ENCODE measurements at places on chromosomes 4 and X. TPM values are rescaled to one million over a fixed set of nuclear protein-coding genes. Genes with fewer than 3 reads are reported as not detected.

Gene GNRHR
- 1.8 TPM for polyA plus RNA-seq

- peaks cover 6% of the 10 kb centered on the region for H3K4me1 ChIP-seq
- H3K27ac ChIP-seq = peak overlapping the region; percentile 54
- DNase-seq = no peak
- H3K4me3 ChIP-seq = no peak overlapping the region
- H3K27me3 ChIP-seq = peaks cover 2% of the 10 kb centered on the region
These were observed 159.9 kb upstream of the MAMLD1 start for GRCh38 chrX:150203248-150203645.

GRCh38 chrX:74514384-74514783 lies 93.1 kb downstream of the SLC16A2 start:
- no peak overlapping the region for H3K4me3 ChIP-seq
- peak; percentile 18 for DNase-seq
- no peak overlapping the region for H3K27ac ChIP-seq
- H3K36me3 ChIP-seq = no peaks in the 10 kb centered on the region

DNA sequence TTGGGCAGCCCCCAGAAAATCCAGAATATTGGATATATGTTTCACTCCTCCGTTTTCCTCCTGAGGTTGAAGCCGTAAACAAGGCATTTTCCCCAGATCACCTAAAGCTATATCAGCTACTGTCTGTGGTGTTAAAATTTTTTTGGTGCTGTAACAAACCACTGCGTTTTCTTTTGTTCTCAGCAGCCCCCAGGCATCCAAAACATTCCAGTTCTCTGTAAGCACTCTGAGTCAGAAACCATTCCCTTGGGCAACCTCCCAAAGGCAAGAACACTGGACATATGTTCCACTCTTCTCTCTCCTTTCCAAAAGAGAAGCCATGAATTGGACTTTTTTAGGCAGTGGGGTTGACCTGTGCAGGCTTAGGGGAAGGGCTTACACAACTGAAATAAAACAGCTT lies 310.9 kb downstream of the MID1IP1 start:
- DNase-seq = no peak
- H3K36me3 ChIP-seq = no peaks in the 10 kb centered on the region
- no peak overlapping the region for H3K4me3 ChIP-seq

GRCh38 chr4:93384887-93385286 lies 443.7 kb upstream of the ATOH1 start:
- H3K36me3 ChIP-seq = no peaks in the 10 kb centered on the region
- no peak overlapping the region for H3K27ac ChIP-seq
- no peaks in the 10 kb centered on the region for H3K27me3 ChIP-seq
- H3K4me1 ChIP-seq = no peaks in the 10 kb centered on the region
- no peak overlapping the region for H3K4me3 ChIP-seq

Gene FAM236A
- polyA plus RNA-seq = not detected

DNA sequence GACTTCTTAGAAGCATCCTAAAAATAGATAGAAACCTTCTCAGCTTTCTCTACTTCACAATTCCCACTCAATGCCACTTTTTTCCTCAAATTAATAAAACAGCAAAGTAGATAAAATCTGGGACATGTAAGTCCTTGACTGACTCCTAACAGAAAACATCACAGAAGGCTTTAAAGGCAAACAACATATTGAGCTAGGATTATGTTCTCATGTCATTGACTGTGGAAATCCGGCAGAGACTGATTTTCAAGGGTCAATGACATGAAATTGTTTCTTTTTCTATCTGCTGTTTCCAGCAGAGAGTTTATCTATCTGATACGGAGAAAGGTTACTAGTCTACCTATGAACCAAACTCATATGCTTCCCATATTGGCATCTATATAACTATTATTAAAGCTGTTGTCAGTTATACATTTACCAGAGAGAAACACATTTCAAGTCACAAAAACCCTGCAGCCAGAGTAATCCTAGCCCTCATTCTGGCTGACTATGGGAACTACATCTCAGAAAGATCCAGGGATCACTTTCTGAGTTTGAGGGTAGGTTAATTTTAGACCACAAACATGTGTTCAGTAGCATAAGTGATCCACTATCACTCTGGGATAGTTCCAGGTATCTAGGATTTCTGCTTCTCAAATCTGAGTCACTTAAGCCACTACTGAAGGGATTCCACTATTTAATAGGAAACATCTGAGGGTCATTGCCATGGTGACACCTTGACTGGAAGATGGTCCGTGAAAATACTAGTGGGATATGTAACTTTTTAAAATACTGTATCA lies 147.6 kb downstream of the PPP3CA start:
- no peak for DNase-seq
- no peaks in the 10 kb centered on the region for H3K36me3 ChIP-seq
- H3K27ac ChIP-seq = peak overlapping the region; percentile 22
- H3K4me1 ChIP-seq = no peaks in the 10 kb centered on the region
- no peak overlapping the region for H3K4me3 ChIP-seq

DNA sequence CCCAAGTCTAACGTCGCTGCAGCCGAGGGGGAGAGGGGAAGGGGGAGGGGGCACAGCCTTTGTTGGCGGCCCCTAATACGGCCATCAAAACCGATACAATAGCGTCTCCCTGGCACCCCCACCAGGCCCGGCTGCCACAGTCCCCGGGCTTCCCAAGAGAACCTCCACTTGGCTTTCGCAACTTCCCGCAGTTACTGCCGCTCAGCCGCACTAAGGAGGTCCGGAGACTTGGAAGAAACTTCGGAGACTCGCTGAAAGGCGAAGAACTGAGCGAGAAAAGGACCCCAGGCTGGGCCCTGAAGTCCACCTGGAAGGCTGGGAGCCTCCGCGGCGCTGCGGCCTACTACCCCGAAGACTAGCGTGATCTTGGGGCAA lies 2.8 kb downstream of the NKX6-1 start:
- H3K4me1 ChIP-seq = peaks cover 32% of the 10 kb centered on the region
- H3K27me3 ChIP-seq = peaks cover 91% of the 10 kb centered on the region
- H3K27ac ChIP-seq = no peak overlapping the region
- no peak for DNase-seq

GRCh38 chrX:133005042-133005441 lies 46.6 kb upstream of the HS6ST2 start:
- H3K4me1 ChIP-seq = no peaks in the 10 kb centered on the region
- no peaks in the 10 kb centered on the region for H3K36me3 ChIP-seq
- no peak for DNase-seq
- H3K27me3 ChIP-seq = peaks cover 8% of the 10 kb centered on the region
- no peak overlapping the region for H3K4me3 ChIP-seq

DNA sequence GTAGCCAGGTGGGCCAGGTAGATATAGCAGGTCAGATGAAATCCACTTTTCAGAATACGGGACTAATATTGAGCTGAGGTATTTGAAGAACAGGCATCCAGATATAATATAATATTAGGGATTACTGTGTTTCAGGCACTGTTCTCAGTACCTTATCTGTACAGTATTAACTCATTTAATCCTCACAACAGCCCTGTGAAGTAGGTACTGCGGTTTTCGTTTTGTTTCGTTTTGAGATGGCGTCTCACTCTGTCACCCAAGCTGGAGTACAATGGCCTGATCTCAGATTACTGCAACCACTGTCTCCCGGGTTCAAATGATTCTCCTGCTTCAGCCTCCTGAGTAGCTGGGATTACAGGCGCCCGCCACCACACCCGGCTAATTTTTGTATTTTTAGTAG lies 129.6 kb downstream of the IL1RAPL2 start:
- H3K4me3 ChIP-seq = no peak overlapping the region
- peaks cover 9% of the 10 kb centered on the region for H3K27me3 ChIP-seq
- H3K36me3 ChIP-seq = no peaks in the 10 kb centered on the region
- H3K4me1 ChIP-seq = no peaks in the 10 kb centered on the region
- H3K27ac ChIP-seq = no peak overlapping the region
- no peak for DNase-seq

Gene HPF1
- 52.0 TPM for polyA plus RNA-seq

Gene NHSL2
- 7.6 TPM for polyA plus RNA-seq

DNA sequence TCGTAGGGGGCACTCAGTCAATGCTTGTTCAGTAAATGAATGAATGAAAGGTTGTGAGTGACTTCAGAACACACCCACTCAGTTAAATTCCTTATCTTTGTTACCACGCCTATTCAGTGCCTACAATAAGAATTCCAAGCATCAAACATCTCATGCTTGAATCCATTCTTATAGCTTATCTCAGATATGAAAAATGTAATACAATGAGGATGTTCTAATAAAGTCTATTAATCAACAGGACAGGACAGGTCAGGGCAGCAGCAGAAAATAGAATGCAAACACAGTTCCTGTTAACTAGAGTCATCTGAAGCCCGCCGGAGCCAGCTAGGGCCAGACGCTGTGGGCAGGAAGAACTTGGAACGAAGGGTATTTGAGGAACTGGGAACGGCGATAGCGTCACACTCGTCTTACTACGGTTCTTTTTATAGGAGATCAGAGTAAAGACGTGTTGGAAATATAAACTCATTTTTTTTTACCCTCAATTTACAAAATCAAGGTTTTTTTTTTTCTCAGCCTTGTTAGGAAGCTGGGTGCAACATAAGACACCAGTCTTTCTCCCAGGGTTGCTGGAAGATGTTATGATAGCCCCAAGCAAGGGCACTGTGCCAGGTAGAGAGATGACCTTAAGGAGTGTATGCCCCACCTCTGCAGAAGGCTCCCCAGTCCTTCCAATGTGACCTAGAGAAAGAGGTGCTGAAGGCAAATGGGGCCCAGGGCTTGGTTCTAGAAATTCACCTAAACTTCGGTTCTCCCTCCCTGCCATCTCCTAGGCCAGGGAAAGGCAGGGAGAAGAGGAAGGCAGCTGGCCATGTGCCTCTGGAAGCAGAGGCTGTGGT lies 48.3 kb downstream of the SEL1L3 start:
- DNase-seq = peak; percentile 60
- H3K4me3 ChIP-seq = no peak overlapping the region

Gene ODAPH
- 0.24 TPM for polyA plus RNA-seq

Gene PPP1R2C
- polyA plus RNA-seq = not detected

Gene ZCCHC18
- polyA plus RNA-seq = 1.6 TPM

Gene SSX2B
- not detected for polyA plus RNA-seq

Gene GDPD2
- not detected for polyA plus RNA-seq

DNA sequence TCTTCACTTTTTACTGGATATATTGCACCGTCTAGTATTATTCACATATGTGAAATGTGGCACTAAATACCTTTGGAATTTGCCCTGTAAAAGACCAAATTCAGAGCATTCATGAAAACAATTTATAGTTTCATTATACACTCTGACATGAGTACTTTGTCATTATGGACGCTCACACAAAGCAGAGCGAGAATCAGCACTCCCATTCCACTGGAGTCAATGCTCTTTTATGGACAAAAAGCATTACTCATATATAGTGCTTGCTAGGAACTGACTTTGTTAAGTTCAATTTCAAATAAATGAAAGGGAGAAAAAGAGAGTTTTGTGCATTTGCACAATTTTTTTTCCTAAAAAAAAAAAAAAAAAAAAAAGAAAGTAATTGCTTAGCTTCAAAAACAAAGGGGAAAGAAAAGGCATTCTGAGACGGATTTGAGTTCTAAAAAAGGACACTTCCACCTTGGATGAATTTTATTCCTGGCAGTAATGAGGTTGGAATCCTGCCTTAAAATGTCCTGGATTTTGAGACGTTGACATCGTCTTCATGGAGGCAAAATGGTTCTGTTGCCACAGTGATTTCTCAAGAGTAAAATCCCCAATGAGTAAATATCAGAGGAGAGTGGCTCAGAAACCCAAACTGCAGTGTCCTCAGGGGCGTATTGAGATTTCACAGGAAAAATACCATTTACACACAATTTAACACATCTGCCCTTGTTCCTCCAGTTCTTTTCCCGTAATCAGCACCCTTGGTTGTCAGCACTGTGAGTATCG lies 34.8 kb downstream of the CCDC149 start:
- H3K4me3 ChIP-seq = no peak overlapping the region
- H3K27me3 ChIP-seq = no peaks in the 10 kb centered on the region
- no peak overlapping the region for H3K27ac ChIP-seq
- no peaks in the 10 kb centered on the region for H3K36me3 ChIP-seq
- H3K4me1 ChIP-seq = no peaks in the 10 kb centered on the region

DNA sequence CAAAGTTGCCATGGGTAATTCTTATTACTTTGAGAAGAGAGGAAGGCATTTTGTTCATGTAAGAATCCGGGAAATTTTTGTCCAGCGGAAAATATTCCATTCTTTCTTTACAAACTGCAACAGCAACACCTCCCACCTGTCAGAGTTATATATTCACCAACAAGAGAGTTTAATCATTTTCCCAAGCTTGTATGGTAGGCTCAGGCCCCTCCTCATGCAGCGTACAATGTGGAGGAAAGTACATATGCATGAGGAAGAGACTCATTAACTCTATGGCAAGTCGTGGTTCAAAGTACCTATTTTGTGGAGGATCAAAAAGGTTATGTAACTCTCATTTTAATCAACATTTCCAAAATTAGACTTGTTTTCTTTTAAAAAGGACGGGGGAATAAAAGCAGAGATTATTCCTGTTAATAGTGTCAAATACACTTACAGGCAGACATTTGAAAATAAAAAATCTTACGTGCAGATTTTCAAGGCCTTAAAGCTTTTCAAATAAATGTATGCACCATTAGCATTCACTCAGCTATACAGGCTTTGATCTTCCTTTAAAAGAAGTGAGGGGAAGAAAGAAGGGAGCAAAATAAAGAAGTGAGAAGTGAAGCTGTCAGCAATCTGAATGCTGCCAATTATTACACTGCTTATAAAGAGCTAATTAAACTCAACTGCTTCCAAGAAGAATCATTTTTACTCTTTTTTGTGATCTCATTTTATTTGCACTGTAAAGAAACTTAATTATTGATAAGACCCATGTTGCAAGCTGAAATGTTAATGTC lies 204.8 kb downstream of the FAT4 start:
- no peaks in the 10 kb centered on the region for H3K36me3 ChIP-seq
- no peak for DNase-seq
- H3K4me1 ChIP-seq = no peaks in the 10 kb centered on the region
- H3K27ac ChIP-seq = no peak overlapping the region
- no peak overlapping the region for H3K4me3 ChIP-seq

Gene RAB40AL
- not detected for polyA plus RNA-seq

- no peak overlapping the region for H3K4me3 ChIP-seq
- H3K27me3 ChIP-seq = no peaks in the 10 kb centered on the region
- H3K27ac ChIP-seq = no peak overlapping the region
These were observed 475.9 kb downstream of the PDHA2 start for GRCh38 chr4:96315815-96316214.

DNA sequence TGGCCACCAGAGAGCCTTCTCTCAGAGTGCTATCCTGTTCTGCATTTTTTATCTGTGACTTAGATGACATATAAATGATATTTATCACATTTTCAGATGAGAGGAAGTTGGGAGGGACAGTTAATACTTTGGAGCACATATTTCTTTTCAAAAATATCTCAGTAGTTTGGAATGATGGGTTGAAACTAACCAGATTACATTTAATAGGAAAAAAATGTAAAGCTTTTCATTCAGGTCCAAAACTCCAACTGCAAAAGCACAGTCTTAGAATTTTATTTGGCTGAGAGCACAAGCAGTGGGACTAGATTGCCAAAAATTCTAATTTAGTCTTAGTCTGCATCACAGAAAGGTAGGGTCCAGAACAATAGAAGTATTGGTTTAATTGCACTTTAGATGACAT lies 248.2 kb upstream of the TEX13A start:
- H3K27me3 ChIP-seq = peaks cover 3% of the 10 kb centered on the region
- no peak overlapping the region for H3K27ac ChIP-seq
- H3K36me3 ChIP-seq = no peaks in the 10 kb centered on the region
- no peak for DNase-seq
- H3K4me1 ChIP-seq = no peaks in the 10 kb centered on the region

Gene IGSF1
- 1.7 TPM for polyA plus RNA-seq

Gene CAPN6
- 0.16 TPM for polyA plus RNA-seq

Gene MAGEC2
- not detected for polyA plus RNA-seq

- no peaks in the 10 kb centered on the region for H3K36me3 ChIP-seq
- no peak overlapping the region for H3K27ac ChIP-seq
- H3K27me3 ChIP-seq = no peaks in the 10 kb centered on the region
- no peaks in the 10 kb centered on the region for H3K4me1 ChIP-seq
- no peak overlapping the region for H3K4me3 ChIP-seq
These were observed 128.6 kb upstream of the FTHL17 start for GRCh38 chrX:31200430-31200829.

Measured in adrenal gland (tissue), 19 donors.